ENCODE measurements at places on chromosomes 6 and 20. TPM values are rescaled to one million over a fixed set of nuclear protein-coding genes. Genes with fewer than 3 reads are reported as not detected.

HLA-DQB1 gene
- 17.6 TPM for total RNA-seq

PTCRA gene
- total RNA-seq: not detected

RIPOR3 gene
- total RNA-seq: not detected

PERP gene
- 343 TPM for total RNA-seq
